ENCODE measurements at places on chromosomes 4 and X. TPM values are rescaled to one million over a fixed set of nuclear protein-coding genes. Genes with fewer than 3 reads are reported as not detected.

DDIT4L gene
- 4.7 TPM for total RNA-seq

GRCh38 chr4:134126000-134126560 is 75.5 kb downstream of the PABPC4L start:
- H3K4me3 ChIP-seq = no peak overlapping the region
- no peaks in the 10 kb centered on the region for H3K27me3 ChIP-seq
- H3K36me3 ChIP-seq = no peaks in the 10 kb centered on the region
- H3K4me1 ChIP-seq = no peaks in the 10 kb centered on the region
- H3K27ac ChIP-seq = no peak overlapping the region

DNA sequence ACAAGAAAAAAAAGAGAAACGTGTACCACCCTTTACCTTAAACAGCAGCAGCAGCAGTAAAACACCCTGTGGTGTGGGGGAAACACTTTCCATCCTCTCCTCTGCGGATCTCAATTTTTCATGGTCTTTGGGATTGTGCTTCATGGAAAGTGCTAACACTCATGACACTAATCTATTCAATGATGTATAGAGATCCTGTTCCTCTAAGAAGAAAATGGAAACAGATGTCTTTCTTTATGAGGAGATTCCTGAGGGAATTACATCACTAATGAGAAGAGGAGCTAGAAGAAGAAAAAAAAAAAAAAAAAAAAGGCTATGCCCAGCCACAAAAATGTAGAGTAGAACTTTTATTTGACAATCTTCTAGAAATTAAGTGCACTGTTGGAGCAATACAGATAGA is 62.9 kb upstream of the NDST3 start:
- H3K4me1 ChIP-seq = no peaks in the 10 kb centered on the region
- no peaks in the 10 kb centered on the region for H3K36me3 ChIP-seq
- no peak overlapping the region for H3K4me3 ChIP-seq
- no peak for DNase-seq

DNA sequence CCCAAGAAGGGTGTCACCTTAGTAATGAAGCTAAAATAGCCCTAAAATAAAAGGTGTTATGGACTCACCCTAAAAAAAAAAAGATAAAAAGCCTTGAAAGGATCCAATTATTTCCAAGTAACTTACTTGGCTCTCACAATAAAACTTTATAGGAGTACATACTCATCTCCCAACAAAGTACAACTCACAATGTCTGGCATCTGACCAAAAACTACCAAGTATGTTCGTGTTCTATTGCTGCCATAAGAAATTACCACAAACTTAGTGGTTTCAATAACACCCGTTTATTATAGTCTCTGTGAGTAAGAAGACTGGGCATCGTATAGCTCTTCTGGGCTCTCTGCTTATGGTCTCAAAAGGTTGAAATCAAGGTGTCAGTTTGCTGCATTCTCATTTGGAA is 51.0 kb downstream of the BEX1 start:
- H3K27me3 ChIP-seq = no peaks in the 10 kb centered on the region
- no peak for DNase-seq
- no peaks in the 10 kb centered on the region for H3K4me1 ChIP-seq
- H3K36me3 ChIP-seq = no peaks in the 10 kb centered on the region

DNA sequence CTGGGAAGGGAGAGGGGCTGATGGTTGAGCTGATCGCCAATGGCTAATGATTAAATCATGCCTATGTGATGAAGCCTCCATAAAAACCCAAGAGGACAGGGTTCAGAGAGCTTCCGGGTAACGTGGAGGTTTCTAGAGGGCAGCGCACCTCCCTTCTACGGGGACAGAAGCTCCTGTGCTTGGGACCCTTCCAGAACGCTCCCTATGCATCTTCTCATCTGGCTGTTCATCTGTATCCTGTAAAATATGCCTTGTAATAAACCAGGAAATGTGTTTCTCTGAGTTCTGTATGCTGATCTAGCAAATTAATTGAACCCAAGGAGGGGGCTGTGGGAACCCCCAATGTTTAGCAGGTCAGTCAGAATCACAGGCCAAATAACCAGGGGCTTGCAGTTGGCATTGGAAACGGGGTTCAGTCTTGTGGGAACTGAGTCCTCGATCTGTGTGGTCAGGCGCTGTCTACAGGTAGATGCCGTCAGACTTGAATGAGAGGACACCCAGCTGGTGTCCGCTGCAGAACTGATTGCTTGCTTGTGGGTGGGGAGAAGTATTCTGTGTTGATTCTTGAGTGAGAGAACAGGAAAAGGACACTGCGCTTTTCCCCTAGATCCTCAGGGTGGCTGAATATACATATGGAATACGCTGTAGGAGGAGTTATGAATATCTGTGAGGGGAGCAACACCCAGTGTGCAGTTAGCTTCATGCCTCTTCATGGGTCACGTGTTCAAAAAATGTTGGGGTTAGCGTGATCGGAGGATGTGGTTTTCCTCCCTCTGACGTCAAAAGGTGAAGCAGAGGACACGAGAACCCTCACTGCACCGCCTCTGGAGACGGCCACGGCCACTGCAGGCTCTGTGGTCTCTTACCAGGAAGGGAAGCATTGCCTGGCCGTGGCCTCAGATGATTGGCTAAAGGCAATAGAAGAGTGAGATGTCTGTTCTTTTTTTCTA is 29.2 kb downstream of the HTT-AS start:
- H3K4me3 ChIP-seq = no peak overlapping the region
- no peaks in the 10 kb centered on the region for H3K27me3 ChIP-seq
- peaks cover 27% of the 10 kb centered on the region for H3K4me1 ChIP-seq
- H3K36me3 ChIP-seq = no peaks in the 10 kb centered on the region

DNA sequence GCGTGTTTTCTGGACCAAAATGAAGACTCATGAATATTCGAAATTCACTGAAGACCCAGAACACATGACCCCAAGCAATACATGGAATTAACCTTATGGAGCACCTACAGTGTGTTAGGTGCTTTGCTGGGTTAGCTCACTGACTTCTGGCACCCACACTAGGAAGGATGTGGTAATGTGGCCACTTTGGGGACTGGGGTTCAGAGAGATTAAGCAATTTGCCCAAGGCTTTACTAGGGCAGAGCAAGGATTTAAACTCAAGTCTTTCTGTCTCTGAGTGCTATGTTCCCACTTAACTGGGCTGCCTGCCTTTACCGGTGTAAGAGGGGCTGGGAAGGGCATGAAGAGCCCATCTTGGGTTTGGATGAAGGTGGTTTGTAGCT is 162.0 kb upstream of the ATP6AP2 start:
- H3K36me3 ChIP-seq = no peaks in the 10 kb centered on the region
- no peaks in the 10 kb centered on the region for H3K27me3 ChIP-seq
- no peak overlapping the region for H3K27ac ChIP-seq
- H3K4me3 ChIP-seq = no peak overlapping the region

DNA sequence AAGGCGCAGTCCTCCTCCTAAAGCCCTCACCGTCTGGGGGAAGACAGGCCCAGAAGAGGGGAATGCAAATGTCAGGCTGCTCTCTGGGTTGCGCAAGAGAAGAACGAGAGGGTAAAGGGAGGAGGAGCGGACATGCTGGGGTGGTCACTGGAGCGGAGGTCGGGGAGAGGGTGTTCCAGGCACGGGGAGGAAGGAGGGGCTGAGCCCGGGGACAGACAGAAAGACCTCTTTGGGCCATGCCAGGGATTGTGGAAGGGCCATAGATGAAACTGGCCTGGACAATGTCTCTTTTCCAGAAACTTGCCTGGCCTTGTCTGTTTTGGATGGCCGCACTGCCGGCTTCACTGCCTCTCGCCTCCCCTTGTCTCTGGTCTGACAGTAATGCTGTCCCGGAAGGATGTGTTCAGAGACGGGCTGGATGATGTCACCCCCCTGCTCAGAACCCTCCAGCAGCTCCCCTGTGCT is 121.0 kb downstream of the SORCS2 start:
- no peaks in the 10 kb centered on the region for H3K36me3 ChIP-seq
- no peaks in the 10 kb centered on the region for H3K27me3 ChIP-seq
- no peak overlapping the region for H3K27ac ChIP-seq
- no peaks in the 10 kb centered on the region for H3K4me1 ChIP-seq

FRMPD4 gene
- total RNA-seq = not detected

GUCY1B1 gene
- total RNA-seq = not detected

DNA sequence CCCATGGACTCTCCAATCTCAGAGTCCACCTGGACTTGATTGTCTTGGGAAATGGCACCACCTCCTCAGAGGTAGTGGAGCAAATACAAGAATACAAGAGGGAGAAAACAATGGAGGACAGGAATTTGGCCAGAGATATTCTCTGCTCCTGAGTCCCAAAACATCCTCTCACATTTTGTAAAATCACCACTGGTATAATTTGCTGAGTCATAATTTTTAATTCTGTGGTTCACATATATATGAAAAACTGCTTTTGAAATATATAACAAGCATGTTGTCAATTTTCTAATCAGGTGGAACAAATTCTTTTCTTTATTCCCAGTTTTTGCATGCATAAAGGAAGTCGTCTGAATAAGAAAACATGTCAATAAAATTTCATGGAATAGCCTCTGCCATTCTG is 356.1 kb downstream of the AFF2 start:
- no peak for DNase-seq
- no peak overlapping the region for H3K4me3 ChIP-seq
- no peaks in the 10 kb centered on the region for H3K4me1 ChIP-seq
- no peaks in the 10 kb centered on the region for H3K36me3 ChIP-seq
- H3K27ac ChIP-seq = no peak overlapping the region

RAB40A gene
- total RNA-seq = not detected

- no peak overlapping the region for H3K4me3 ChIP-seq
- no peak for DNase-seq
- no peaks in the 10 kb centered on the region for H3K4me1 ChIP-seq
- H3K36me3 ChIP-seq = no peaks in the 10 kb centered on the region
- H3K27me3 ChIP-seq = no peaks in the 10 kb centered on the region
These were observed 69.9 kb downstream of the TEX13A start for GRCh38 chrX:105150557-105150956.

DNA sequence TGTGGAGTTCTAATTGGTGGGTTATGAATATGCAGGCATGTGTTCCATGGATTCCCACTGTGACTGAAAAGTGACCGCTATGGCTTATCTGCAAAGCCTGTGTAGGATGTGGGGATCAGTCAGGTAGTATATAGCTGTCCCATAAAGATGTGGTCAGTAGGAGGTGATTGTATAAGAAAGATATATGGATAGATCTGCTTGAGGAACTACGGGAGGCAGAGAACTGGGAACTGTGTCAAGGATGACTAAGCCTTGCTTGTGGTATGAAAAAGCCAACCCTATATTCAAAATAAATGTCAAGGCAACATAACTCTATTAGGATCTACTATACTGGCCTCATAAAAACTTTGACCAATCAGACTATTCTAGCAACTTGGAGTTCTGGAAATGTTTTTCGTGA is 185.2 kb downstream of the KLHL4 start:
- no peaks in the 10 kb centered on the region for H3K27me3 ChIP-seq
- no peak overlapping the region for H3K4me3 ChIP-seq
- no peaks in the 10 kb centered on the region for H3K36me3 ChIP-seq
- H3K4me1 ChIP-seq = no peaks in the 10 kb centered on the region
- no peak for DNase-seq

DNA sequence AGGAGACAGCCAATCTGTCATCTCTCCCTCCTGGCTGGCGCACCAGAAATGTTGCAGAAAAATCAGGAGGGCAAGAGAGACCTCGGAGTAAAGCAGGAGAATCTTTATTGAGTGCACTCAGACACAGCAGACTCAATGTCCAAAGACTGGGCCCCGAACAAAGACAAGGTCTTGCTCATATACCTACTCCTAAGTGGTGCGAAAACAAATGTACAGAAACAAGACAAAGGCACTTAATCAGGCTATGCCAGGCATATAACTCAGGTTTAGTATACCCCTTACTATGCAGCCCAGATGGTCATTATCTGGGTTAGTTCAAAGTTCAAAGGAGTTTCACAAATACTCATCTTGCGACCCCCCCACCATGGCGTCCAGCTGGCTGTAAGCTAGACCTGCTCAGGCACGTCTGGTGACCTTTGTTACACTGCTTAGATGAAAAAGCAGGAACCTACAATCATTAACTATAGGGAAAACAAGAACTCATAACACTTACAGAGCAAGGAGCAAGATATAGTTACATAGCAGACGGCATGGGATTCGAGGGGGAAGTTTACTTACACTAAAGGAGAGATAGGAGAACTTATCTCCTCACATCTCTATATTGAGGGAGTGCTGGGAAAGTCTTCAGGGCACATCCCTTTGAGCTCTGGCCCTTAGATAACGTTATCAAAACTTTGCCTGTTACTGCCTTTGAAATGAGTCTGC is 27.5 kb downstream of the SULT1E1 start:
- H3K36me3 ChIP-seq = 0 out of 2 replicates have a peak, but pooled peaks cover 1% of the 10 kb centered on the region
- no peaks in the 10 kb centered on the region for H3K27me3 ChIP-seq
- DNase-seq = peak; percentile 96
- peaks cover 57% of the 10 kb centered on the region for H3K4me1 ChIP-seq
- H3K4me3 ChIP-seq = peak overlapping the region; percentile 41

ATP11C gene
- total RNA-seq = 15.3 TPM

LRRC66 gene
- total RNA-seq = 0.09 TPM

DNA sequence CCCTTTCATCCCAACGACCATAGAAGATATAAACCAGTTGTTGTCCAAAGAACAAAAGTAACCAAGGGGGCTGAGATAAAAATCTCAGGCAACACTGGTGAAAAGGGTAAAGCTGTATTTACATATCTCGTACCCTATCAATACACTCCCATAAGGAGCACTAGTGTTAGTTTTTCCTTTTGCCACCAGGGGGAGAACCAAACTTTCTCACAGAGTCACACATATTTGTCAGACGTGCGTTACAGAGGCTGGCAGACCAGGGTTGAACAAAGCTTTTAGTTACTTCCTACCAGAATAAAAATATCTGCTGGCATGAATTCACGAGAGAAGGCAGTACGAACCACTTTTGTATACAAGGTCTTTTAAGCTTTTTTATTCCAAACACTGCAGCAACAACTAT is 88.3 kb downstream of the AMELX start:
- no peak overlapping the region for H3K27ac ChIP-seq
- H3K27me3 ChIP-seq = no peaks in the 10 kb centered on the region
- H3K4me1 ChIP-seq = peaks cover 19% of the 10 kb centered on the region
- H3K36me3 ChIP-seq = no peaks in the 10 kb centered on the region
- DNase-seq = peak; percentile 33
- no peak overlapping the region for H3K4me3 ChIP-seq

IL13RA2 gene
- total RNA-seq = not detected

TMSB15A gene
- not detected for total RNA-seq

PARM1 gene
- 1.7 TPM for total RNA-seq

GAK gene
- total RNA-seq = 126 TPM
